ENCODE measurements at places on chromosomes 1 and 21. TPM values are rescaled to one million over a fixed set of nuclear protein-coding genes. Genes with fewer than 3 reads are reported as not detected.

The MYCL gene
- polyA plus RNA-seq: 2.5 TPM

The RNU1-1 gene
- polyA plus RNA-seq: not detected

The CHI3L1 gene
- 1.1 TPM for polyA plus RNA-seq

The FCRL1 gene
- 0.25 TPM for polyA plus RNA-seq

The CHD5 gene
- 0.14 TPM for polyA plus RNA-seq

The CRYBG2 gene
- polyA plus RNA-seq: not detected

The KRTAP21-2 gene
- polyA plus RNA-seq: not detected

GRCh38 chr1:204152310-204153044 is 633 bp upstream of the ETNK2 start:
- DNase-seq: no peak

DNA sequence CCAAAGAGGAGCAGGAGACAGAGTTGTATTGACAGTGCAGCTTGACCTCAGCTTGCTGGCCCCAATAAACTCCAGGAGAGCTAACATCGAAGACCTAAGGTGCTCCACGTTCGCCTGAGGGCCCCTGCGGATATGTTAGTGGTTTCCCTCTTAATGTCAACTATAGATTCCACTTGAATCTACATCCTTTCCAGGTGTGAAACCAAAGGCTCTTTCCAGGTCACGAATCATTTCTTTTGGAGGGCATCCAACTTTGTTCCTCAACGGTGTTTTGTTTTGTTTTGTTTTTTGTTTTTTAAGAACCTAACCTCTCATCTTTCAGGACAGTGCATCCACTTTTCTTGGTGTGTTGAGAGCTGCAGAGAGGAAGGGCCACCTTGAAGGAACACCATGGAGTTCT is 267.6 kb upstream of the SGIP1 start:
- DNase-seq: no peak

- no peak for DNase-seq
Observed at GRCh38 chr1:221494670-221495069, 247.2 kb downstream of the DUSP10 start.

GRCh38 chr1:36115931-36116330 is 9.1 kb downstream of the COL8A2 start:
- DNase-seq: no peak

DNA sequence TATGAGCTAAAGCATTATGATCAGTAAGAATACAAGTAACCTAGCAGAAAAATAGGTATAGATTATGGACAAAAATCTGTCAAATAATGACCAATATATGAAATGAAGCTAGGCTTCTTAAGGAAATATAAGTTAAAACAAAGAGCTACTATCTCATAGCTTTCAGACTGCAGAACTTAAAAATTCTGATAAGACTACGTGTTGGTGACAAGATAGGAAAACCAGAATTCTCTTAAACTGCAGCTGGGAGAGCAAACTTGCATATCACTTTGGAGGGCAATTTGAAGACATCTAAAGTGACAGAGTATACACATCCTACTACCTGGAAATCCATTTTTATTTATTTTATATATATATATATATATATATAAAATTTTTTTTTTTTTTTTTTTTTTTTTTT is 65.5 kb downstream of the LTN1 start:
- no peak for DNase-seq

DNA sequence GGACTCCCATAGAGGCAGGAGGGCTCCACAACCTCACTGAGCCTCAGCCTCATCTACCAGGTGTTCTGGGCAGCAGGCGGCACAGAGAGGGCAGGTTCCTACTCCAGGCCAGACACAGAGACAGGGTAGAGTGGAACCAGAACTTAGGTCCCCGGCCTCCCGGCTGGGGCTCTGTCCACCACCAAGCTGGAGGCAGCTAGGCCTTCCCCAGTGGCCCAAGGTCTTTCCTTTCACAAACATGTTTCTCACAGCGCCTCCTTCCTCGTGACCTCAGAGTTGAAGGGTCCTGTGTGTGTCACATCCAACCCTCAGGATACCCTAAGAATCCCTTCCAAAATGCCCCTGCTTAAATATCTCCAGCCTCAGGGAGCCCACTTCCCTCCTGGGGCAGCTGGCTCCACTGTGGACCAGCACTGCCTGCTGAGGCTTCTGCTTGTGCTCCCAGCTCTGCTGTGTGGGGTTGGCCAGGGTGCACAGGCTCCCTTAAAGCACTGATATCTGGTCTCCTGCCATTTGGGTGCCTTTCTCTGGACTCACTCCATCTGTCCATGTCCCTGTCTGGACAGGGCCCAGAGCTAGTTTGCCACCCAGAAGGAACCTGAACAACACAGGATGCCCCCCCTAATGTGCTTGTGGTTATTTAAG is 33.2 kb upstream of the MAGOH start:
- no peak for DNase-seq

GRCh38 chr1:43992232-43992995 is 1.0 kb downstream of the CCDC24 start:
- DNase-seq: no peak

DNA sequence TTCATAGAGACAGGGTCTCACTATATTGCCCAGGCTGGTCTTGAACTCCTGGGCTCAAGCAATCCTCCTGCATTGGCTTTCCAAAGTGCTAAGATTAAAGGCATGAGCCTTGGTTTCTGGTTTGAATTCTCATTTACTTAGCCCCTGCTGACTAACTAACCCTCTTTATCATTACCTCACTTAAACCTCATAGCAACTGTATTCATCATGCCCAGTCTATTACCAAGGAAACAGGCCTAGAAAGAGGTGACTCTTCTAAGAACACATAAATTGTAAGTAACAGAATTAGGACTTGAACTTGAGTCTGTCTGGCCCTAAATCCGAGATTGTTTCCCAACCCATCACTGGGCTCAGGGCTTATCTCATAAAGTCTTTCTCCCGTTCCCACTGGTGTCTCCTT is 44.2 kb downstream of the TMEM53 start:
- no peak for DNase-seq

GRCh38 chr1:3127738-3128137 is 58.7 kb downstream of the PRDM16 start:
- no peak for DNase-seq

GRCh38 chr1:108034396-108034795 is 69.4 kb upstream of the VAV3 start:
- no peak for DNase-seq

- no peak for DNase-seq
Observed at GRCh38 chr1:231311720-231312431, 25.8 kb downstream of the EXOC8 start.

GRCh38 chr1:18948048-18948912 is 8.2 kb downstream of the IFFO2 start:
- DNase-seq: no peak

DNA sequence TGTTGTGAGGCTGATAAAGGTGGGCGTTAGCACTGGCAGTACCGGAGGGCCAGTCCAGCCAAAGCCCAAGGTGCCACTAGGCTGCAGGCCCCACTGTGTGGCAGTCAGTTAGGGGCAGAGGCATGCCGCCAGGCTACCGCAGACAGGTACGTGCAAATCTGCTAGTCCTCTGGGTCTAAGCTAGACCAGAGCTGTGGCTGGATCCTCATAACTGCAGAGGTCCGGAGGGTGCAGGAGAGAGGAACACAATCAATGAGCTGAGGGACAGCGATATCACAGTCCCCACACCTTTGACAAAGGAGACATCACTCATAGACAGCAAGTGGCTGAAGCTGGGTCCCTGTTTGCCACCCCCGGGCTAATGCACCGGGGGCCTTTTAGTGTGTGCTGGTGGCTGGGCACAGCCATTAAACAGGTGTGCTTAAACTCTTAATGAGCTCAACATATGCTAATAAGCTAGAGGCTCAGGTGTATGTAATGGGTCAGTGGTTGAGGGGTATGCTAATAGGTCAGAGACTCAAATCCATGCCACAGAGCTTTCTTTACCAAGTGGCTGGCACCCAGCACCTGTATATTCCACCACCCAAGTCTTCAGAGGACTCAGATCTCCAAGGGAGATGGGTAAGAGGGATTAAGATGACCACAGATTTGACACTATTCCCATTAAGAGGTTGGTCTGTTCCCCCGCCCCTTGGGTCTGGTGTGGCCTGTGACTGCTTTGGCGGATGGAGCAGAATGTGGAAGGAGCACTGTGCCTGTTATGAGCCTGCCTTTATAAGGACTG is 82.0 kb downstream of the GLIS1 start:
- no peak for DNase-seq

DNA sequence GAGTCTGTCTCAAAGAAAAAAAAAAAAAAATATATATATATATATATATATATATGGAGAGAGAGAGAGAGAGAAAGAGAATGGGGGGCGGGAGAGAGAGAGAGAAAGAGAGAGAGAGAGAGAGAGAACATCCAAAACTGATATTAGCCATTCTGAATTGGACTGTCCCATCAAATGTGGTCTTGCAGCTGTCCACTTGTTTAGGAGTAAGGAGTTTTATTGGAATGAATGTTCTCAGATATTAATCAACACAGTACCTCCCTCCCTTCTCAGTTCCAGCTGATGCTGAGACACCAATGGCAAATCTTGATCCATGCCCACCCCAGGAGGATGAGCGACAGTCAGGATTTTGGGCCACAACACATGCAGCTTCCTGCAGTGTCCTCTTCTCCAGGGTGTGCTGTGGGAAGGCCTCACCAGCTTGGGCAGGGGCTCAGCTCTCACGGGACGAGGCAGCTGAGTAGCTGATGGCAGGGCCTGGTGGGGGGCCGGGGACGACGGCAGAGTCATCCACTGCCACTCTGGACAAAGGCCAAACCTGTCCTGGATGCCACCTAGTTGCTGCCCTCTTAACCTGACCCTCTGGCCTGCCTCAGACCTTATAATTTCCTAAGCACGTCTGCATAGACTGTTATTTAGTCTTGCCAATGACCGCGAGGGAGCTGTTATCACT is 9.3 kb upstream of the CLDN14 start:
- DNase-seq: no peak

DNA sequence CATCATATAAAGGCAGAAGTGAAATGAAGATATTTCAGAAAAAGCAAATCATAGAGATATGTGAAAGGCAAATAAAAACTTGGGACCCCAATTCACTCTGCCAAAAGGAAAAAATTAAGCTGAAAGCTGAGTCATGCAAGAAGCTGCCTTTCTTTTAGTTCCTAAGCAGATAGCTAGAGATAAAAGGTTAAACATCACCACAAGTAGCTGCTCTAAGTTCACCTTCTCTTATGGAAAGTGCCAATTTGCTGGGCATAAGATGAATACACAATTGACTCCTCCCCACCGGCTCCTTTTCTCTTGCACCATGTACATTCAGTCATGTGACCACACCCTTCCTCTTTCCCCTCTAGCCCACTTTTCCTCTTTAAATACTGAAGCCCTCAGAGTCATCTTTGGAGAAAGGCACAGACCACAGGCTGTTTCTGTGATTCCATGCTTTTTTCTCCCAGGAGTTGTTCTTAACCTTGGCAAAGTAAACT is 5.4 kb upstream of the SUMO3 start:
- DNase-seq: no peak

- no peak for DNase-seq
Observed at GRCh38 chr21:44005593-44005992, 6.5 kb upstream of the TRAPPC10 start.

DNA sequence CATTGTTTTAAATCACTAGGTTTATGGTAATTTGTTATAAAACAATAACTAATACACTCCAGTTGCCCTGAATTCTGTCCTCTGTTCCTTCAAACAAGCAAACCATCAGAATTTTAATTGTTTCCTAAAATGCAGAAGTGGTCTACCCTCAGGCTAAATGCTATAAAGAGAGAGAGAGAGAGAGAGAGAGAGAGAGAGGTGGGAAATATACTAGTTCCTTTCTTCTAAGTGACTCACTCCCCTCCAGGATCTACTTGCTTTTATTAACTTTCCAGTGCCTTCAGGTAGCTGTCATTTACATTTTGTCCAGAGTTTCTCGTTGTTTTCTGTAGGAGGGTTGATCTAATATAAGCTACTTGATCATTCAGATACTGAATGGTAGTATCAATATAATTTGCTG is 26.4 kb downstream of the LRRC53 start:
- no peak for DNase-seq

- DNase-seq: no peak
Observed at GRCh38 chr1:224770336-224770693, 154.2 kb downstream of the CNIH3 start.

DNA sequence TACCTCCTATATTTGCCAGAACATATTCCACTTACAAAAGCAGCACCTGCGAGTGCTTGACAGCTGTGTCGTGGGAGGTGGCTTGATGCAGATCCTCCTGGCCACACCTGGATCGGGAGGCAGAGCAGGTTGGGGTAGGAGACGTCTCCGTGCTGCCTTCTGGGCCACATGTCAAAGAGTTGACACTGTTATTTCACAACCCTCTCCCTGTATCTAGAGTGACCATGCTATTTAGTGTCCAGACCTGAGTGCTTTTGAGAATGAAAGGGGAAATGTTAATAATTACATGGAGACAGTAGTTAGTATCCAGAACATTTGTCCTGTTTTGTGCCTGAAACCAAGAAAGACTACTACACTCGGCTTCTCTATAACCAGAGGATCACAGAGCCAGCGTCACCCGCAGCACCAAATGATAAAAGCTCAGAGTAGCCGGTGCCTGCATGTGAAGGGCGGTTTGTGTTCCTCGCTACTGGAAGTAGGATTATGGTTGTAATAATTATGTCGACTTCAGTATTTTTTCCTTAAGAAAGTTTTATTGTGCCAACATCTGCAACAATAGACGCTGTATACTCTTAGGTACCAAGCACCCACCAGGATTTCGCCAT is 77.1 kb downstream of the GALNT2 start:
- DNase-seq: no peak

DNA sequence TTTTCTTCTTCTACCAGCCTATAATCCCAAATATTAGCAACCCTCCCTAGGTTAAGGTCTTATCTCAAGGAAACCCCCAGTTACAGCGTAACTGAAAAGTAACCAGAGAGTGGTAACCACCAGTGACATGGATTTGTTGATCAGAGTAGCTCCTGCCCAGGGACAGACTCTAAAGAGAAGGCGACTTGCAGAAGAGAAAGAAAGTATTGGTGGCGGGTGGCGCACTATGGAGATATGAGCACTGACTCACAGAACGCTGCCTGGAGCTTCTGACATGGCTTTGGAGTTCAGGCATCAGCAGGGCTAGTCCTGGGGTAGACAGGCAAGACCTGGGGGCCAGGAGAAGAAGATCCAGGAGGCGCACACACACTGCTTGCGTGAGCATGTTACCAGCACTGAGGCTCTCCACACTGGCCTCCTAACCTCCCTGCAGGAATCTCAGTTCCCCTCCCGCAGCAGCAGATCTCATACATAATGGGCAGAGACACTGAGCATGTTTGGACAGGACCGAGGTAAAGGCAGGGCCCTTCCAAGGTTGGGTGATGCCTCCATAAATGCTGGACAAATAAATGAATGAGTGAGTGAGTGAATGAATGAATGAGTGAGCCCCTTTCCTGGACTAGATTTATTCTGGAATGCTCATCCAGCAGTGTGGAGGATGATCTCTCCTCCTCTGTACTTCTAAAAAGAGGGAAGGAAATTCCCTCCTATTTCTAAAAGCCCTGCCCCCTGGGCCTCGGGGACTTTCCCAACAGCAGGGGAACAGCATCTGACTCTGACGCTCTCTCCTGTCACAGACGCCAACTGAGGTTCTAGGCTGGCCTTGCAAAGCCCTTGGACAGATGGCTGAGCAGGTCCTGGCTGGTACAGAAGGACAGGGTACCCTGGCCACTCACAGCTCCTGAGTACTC is 175.5 kb downstream of the CLIC6 start:
- no peak for DNase-seq
